CD4-positive, alpha-beta T cell treated with Interleukin-12 subunit alpha and Interleukin-12 subunit beta, for 1 hour (primary cell): ENCODE measurements at places on chromosomes 3 and 15.

DNA sequence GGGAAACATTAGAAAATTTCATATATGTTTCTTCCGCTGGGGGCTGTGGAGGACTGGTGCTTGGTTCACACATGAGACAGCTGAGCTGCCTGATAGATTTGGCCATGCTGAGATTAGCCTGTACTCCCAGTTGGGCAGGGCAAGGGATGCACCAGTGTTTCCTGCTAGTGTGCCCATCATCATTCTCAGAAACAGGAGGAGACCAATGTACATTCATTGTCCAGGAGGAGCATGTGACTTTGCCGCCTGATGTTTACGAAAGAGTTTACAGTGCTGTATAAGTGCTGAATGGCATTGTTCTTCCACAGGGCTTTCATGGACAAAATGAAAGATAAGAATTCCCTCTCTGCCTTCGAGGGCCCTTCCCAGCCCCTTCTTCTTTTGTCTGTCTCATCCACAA lies 311.1 kb upstream of the THBS1 start:
- DNase-seq: no peak

DNA sequence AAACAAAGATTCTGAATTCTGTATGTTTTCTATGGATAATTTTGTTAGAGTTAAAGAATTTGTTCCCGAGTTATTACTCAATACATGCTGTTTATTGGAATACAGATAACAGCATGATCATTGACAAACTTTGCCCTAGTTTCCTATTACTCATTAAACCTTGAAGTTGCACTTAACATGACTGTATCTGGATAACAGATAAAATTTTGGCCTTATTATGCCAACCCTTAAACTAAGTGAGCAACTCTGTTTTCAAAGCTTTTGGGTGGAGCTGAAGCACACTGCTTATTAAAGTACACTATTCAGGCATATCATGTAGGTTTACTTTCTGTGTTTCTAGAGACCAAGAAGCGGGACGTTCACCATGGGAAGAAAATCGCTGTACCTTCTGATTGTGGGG lies at the start of gene AADAC:
Gene AADAC (plus strand): TSS at position 318 of the 400 bp plus-strand sequence. CDS start 47 bp downstream, at position 365.
- no peak for DNase-seq

DNA sequence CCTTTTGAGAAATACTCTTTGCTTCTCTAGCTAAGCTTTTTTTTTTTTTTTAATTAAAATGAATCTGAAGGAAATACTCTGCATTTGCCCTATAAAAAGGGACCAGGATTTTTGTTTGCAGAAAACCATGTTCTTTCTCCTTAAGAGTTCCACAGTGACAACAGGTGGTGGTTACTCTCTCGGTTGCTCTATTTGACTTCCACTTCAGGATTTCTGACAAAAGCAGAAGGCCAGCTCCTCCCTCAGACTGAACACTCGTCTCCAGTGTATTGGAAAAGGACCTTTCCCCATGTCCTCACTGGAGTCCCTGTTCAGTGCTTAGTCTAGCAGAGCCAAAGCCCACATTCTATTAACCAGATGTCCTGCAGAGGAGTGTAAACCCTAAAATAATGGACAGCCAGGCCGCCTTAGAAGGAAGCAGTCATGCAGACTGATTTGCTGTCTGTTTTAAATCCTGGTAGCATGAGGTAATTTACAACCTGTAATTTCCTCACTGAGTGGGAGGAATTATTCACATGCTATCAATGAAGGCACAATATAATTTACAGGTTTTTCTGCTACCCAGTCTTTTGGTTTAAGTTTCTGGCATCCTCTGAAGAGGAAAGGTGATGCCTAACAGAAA lies 599.3 kb downstream of the PYDC2 start:
- DNase-seq: no peak

- DNase-seq: no peak
Observed at GRCh38 chr3:82423268-82424030, 662.0 kb upstream of the GBE1 start.

- no peak for DNase-seq
Observed at GRCh38 chr15:58736018-58736643, 13.4 kb downstream of the ADAM10 start.

DNA sequence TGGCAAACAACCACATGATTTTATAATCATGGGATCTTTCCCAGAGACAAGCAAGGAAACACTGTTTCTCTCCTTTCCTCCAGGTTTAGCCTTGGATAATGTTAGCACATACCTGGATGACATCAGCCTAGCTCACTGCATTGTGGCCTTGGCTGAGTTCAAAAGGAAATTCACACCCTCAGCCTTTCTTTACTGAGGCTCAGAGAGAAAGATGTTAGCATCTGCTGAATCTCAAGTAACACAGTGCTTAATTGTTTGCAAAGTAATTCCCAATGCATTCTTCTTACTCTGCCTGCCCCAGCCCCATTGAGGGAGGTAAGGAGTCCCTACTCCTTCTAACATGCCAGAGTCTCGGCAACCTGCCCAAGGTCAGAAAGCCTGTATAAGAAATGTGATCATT lies 432.2 kb upstream of the LMCD1 start:
- DNase-seq: no peak

DNA sequence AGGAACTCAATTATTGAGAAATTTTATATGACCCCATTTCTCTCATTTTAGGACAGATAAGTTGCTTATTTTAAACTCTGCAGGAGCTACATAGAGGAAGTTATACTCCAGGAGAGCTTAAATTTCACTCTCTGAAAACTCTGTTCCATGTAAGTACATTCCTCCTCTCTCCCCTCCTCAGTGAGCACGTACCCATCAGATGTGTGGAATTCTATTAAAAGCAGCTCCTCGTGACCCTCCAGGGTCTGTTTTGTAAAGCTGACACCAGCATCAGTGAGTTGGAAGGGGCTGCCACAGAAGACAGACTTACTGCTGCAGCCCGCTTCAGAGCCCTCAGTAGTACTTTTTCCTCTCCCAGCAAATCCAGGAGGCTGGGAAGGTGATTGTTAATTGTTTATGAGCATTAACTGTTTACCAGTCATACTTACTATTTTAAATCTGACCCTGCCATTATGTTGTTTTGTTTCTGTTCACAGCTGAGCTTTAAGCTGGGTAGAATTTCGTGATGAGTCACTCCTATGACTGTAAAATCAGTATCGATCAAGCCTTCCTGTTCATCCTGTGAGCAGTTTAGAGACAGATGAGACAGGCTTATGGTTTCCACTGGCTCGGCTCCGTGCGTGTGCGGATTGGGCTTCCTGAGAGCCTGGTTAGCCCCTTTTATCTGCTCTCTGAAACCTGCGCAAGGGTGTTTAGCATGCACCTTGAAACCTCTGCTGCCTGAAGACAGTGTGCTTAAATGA lies 20.4 kb downstream of the IGF1R start:
- DNase-seq: no peak

DNA sequence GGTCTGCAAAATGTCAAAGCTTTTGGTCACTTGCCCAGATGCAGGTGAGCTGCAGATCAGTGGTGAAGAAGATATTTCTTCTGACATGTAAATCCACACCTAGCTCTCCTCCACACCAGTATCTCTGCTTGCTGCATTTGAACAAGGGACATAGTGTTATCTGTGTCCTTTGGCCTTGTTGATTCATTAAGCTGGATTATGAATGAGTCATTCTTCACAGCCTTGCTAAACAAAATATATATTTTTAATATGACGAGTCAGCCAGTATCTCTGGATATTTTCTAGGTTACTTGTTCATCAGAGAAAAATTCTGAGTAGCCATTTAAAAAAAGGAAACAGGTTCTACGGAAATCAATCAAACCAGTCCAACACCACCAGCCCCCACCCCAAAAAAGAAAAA lies 190.6 kb upstream of the ADAMTS9 start:
- no peak for DNase-seq

DNA sequence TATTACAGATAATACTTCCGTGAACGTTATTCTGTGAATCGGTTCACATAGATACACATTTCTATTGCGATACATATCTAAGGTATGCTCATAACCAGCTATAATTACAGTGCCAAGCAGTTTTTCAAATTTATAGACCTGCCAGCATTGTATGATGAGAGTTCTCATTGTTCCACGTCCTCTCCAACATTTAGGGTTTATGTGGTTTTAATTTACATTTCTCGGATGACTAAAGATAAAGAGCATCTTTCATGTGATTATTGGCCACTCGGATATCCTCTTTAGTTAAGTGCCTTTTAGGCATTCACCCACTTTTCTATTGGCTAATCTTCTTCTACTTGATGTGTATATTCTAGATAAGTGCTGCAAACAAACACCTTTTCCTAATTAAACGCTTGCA lies 134.7 kb upstream of the CCDC54 start:
- no peak for DNase-seq

DNA sequence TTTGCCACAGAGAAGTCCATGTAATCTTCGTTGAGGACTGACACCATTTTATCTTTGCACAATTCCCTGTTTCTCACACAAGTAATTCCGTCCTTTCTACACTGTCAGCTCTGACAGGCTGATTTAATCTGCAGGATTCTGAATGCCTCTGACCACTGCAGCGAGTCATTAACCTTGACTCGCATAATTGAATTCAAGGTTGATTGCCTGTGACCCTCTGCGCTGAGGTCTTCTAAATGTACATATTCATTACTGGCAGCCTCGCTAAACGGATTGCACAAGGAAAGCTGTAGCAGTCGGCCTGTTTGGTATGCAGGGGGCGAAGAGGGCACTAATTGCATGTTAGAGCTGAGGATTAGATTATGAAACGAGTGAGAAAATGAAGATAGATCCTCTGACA lies 147.8 kb downstream of the SHOX2 start:
- no peak for DNase-seq

DNA sequence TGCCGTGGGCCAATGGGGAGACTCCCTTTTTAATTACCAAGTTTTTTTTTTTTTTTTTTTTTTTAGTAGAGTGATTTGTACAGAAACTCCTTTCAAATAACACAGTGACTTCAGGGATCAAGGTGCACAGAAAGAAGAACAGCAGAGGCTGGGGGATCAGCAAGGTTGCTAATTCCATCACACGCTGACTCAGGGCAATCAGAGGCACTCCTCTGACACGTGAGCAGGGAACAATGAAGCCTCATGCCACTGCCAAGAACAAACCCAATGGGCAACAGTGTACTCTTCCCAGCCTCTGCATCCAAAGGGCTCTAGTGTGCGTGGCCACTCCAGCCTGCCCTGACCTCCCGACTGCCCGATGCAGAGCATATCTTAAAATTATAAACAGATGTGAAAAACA lies 186.7 kb upstream of the WNT5A start:
- DNase-seq: no peak

- DNase-seq: no peak
Observed at GRCh38 chr3:24502690-24503089, 8.0 kb upstream of the THRB start.

DNA sequence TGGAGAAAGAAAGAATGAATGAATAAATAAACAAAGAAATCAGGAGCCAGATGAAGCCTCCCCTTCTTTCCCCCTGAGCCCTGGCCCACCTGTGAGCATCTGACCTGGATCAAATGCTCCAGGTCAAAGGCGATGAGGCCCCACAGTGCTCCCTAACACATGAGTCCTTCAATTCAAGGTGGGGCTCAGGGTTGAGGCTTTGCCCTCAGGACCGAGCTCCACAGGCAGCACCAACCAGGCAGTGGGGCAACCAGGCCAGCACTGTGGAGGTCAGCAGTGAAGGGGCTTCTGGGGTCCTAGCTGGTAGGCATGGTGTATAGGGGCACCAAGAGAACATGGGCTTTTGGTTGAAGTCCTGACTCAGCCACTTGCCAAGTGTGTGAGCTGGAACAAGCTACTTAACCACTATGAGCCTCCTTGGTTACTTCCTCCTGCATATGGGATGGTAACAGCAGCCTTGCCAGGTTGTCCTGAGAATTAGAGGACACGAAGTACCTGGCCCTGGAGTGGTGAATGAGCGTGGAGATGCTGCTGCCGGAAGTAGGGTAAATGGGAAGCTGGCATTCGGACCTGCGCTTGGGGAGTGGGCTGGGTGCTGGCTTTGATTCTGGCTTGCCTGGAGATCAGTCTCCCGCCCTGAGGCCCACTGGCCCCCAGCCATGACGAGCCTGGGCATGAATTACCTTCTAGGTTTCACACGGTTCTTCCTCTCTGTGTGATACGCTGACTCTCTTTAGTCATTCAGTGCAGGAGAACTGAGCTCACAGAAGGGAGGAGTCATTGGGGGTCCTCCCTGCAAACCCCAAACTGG lies 10.0 kb upstream of the PAQR5 start:
- DNase-seq: no peak

DNA sequence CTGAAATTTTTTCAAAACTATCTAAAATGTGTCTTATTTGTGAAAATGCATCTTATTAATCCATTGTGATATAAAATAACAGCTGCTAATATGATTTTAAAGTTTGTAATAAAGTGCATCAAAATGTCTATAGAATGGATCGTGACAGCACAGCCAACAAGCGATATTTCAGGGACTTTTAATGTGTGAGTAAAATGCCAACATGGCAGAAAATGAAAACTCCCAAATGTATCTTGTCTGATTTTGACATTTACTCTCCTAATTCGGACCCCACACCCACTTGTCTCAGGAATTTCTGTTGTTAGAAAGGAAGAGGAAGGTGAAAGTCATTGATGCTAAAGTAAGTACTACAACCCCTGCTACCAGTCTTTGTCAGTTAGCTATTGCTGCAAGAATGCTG lies 273.9 kb downstream of the SATB1 start:
- DNase-seq: no peak

- no peak for DNase-seq
Observed at GRCh38 chr3:53380306-53380705, 33.0 kb upstream of the DCP1A start.

GRCh38 chr3:2889736-2890135 lies 220.4 kb downstream of the IL5RA start:
- DNase-seq: no peak

DNA sequence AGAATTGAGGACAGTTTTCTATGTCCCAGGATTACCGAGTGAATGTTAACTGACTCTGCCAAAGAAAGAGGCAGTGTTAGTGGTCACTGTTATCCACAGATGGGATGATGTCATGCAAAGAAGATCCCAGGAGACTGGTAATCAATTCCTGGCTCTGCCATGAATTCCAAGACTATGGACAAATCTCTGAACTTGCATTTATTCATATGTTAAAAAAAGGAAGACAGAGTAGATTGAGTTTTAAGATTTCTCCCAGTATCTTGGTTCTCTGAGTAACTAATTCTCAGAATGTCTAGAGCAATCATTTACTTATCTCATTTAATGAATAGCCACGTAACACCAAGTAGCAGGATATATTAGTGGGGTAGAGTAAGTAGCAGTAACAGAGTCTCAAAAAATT lies 11.5 kb upstream of the MAP3K13 start:
- DNase-seq: no peak

DNA sequence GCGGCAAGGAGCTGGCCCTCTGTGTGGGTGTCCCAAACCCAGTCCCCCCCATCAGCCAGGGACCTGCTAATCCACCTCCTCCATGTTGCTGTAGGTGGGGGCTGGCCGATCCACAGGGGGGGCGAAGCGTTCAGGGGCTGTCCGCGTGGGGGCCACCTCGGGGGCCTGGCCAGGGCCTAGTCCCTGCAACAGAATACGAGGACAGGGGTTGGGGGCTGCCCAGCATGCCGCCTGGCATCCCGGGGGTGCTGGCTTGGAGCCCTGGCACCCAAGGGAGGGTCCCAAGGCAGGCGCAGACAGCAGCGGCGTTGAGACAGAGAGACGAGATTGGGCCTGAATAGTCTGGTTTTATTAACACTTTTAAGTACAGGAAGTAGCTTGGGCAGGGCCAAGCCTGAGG lies 3.8 kb upstream of the QARS1 start:
- DNase-seq: no peak

GRCh38 chr3:171255236-171255806 lies 204.9 kb downstream of the TNIK start:
- DNase-seq: peak; percentile 50
